ENCODE measurements at places on chromosomes 6 and 20. TPM values are rescaled to one million over a fixed set of nuclear protein-coding genes. Genes with fewer than 3 reads are reported as not detected.

Gene CDH4
- total RNA-seq: 1.2 TPM

Gene SULF2
- total RNA-seq: 97.8 TPM

Gene ZBTB9
- 9.6 TPM for total RNA-seq

Gene PPP1R14C
- 4.1 TPM for total RNA-seq

Gene PTK6
- total RNA-seq: 0.17 TPM

Gene LSM2
- 68.2 TPM for total RNA-seq

Gene FGD2
- not detected for total RNA-seq

Gene SLC22A7
- total RNA-seq: 0.34 TPM

Gene BANF2
- not detected for total RNA-seq

Gene PPP1R16B
- total RNA-seq: 5.3 TPM

Gene ARHGAP40
- not detected for total RNA-seq

Gene ALDH8A1
- 1.8 TPM for total RNA-seq

Gene RING1
- total RNA-seq: 37.3 TPM

Gene TRIM31
- total RNA-seq: not detected

Gene BPIFB4
- not detected for total RNA-seq

Gene PARD6B
- total RNA-seq: 4.0 TPM
